T-helper 2 cell treated with Interferon-gamma antibody and Interleukin-4, amounts not matched to agents 5 μg/mL and 100 μg/mL, for 36 hours (primary cell): ENCODE measurements at places on chromosomes 3 and 15.

GRCh38 chr3:10546820-10547263 lies 41.5 kb upstream of the ATP2B2 start:
- DNase-seq: no peak

DNA sequence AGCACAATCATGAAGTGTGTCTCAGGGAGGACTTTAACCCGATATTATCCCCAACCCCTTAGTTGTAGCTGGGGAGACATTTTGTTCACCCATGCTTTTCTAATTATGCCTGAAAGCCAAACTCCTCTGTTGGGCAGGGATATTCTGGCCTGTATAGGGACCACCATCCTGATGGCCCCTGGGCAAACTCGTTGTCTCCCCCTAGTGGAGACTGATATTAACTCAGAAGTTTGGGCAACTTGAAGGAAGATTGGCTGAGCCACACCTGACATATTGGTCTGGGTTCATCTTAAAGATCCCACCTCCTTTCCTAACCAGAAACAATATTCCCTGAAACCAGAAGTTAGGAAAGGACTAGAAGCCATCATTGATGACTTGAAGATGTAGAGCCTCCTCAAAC lies 42.3 kb downstream of the TM4SF18 start:
- DNase-seq: no peak

- DNase-seq: no peak
These were observed 951.5 kb upstream of the CFAP20DC start for GRCh38 chr3:60001369-60001768.

DNA sequence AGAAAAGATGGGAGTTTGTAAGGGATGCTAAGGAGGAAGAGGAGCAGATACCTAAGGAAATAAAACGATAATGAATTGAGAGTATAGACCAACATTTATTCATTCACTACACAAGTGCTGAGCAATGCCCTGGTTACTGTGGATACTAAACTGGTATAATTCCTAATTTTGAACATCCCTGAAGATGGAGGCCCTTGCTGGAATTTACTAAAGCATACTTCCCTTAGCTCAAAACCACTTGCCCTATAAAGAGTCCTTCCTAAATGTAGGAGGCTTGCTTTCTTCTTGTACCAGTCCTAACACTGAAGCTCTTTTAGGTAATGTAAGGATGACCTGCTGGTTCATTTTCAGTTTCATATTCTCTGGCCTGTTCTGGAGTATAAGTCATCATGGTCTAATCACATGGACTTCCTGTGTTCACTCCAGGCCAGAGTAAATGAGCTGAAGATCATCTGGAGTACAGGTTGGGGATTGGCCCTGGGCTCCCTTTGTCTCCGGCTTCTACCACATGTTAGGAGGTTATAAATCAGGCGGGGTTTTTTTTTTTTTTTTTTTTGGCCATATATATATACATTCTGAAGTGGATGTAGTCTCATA lies 40.1 kb upstream of the MTMR10 start:
- no peak for DNase-seq

DNA sequence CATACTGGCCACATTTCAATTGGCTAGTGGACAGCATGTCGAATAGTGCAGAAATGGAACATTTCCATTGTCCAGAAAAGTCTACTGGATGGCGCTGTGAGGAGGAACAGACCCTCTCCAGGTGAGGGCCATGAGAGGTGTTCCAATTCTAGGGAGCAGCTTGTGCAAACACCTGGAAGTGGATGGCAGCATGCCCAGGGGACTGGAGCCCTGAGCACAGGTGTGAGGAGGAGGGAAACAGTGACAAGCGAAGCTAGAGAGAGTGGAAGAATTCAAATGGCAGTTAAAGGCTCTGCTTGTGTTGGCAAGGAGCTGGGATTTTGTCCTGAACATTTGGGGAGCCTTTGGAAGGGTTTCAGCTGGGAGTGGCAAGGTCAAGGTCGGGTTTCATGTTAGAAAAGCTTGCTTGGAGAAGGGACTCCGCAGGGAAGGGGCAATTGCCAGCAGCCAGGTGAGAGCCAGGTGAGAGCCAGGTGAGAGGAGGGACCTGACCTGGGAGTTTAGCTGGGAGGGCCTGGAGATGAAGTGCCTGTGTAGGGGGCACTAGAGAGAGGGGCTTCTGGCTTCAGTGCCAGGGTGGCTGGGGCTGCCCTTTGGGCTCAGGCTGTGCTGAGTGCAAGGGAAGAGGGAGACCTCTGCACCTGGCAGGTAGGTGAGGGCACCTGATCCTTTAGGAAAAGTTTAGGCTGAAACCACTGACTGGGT lies 93.8 kb downstream of the LINGO1 start:
- no peak for DNase-seq
